Jurkat, Clone E6-1 (cell line): ENCODE measurements at places on chromosomes 4 and X.

DNA sequence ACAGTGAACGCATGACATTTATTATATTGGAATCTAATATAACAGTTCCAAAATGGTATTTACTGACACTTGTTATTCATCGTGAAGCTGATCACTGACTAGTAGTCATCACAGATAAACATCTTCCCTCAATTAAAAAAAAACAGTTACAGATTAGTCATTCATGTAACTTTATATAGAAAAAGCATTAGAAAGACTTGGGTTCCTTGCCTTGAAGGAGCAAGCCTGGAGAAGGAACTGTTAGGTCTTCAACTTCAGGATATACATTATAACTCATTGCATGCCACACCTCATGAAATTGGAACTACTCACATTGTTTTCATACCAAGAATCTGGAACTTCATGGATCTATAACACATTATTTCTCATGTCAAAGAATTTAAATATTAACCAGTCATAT lies 317.7 kb downstream of the CCSER1 start:
- DNase-seq: no peak

DNA sequence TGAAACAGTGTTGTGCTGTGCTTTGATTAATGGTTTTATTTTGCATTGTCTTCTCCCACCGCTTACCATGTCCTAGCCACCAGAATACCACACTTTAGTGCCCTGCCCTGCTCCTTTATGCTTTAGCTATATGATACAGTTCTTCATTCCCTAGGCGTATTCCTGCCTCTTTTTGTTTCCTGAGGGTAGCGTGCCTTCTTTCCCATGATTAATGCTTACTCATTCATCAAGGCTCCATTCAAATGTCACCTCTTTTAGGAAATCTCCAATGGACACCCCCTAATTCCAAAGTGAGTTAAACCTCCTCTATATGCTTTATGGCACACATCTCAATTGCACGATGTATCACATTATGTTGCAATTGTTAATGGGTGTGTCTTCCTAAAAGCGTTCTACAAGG lies 46.3 kb downstream of the SPANXD start:
- no peak for DNase-seq

DNA sequence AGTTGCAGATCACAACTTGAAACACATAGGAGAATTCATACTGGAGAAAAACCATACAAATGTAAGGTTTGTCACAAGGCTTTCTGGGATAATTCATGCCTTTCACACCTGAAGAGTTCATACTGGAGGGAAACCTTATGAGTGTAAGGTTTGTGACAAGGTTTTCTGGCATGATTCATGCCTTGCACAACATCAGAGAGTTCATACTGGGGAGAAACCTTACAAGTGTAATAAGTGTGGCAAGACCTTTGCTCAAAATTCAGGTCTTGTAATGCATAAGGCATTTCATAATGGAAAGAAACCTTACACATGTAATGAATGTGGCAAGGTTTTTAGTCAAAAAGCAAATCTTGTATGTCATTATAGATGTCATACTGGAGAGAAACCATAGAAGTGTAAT lies 58.8 kb upstream of the ENPEP start:
- no peak for DNase-seq

- DNase-seq: no peak
Observed at GRCh38 chr4:104772849-104773248, 278.2 kb upstream of the CXXC4 start.

DNA sequence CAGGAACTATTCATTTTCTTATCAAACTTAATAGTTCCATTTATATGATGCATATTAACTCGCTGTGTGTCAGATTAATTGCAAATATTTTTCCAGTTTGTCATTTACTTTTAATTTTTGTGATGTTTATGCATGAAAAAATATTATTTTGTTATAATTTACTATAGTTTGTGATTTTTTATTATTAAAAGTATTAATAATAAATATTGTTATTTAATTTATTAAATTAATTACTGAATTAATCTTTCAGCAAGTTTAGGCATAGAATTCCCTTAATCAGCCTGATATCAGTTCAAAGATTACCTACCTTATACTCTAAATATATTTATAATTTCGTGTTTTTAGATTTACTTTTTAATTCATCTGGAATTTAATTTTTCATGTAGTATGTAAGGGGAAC lies 15.5 kb upstream of the ATOH1 start:
- no peak for DNase-seq

- no peak for DNase-seq
Observed at GRCh38 chrX:13346646-13347045, 26.8 kb upstream of the ATXN3L start.

DNA sequence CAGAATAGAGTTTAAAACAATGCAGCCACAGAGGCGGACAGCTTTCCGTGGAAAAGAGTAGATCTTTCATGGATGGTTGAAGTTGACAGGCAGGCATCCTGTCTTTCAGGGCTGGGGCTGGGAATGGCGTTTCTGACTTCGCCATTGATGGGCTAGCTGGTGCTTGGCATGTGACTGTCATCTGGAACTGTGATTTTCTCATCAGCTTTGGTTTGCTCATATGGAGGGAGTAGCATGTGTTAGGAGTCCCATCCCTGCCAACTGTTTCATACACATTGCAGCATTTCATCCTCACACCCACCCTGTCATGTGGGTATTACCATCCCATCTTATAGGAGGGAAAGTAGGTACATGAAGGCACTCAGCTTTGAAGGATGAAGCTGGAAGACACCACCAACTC lies 49.2 kb upstream of the STX18 start:
- DNase-seq: no peak

- DNase-seq: no peak
Observed at GRCh38 chr4:151324752-151325110, 674 bp downstream of the SH3D19 start.
